ENCODE measurements at places on chromosomes 1 and 21.

DNA sequence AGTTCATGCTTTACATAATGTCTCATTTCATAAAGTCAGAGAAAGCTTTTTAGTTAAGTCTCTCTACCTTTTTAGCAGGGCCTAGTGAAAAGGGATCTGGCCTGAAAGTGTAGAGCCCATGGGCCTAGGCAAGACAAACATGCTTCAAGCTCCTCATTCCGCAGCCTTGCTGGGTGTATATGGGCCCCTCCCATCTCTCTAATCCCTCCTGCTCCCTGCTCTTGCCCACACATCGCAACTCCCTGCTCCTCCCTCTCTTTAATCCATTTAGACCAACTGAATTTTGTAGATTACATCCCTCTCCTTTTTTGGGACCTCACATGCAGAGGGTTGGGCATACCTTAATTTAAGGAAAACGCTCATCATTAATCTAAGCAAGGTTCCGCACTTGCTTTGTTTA, 42.3 kb upstream of the CCDC190 start:
- DNase-seq, result no peak

DNA sequence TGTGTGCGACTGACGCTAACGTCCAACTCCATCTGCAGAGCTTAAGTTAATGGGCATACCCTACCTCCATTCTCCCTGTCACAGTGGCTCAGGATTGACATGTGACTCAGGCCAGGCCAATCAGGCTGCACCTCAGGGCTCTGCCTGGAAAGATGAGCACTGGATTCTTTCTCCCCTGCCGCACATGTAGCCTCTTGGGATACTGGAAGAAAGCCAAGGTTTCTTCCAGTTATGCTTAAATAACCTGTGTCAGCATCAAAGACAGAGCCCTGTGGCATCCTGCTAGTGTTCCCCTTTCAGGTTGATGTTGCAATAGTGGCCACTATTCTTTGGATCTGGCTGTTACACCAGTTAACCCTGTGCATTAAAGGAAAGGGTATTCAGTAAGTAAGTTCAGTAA, 55.0 kb upstream of the SYT6 start:
- no peak for DNase-seq

- no peak for DNase-seq
Measured at GRCh38 chr21:29033301-29033700, 8.8 kb downstream of the USP16 start.

- no peak for DNase-seq
Measured at GRCh38 chr1:157098519-157098918, 1.1 kb downstream of the ETV3L start.

DNA sequence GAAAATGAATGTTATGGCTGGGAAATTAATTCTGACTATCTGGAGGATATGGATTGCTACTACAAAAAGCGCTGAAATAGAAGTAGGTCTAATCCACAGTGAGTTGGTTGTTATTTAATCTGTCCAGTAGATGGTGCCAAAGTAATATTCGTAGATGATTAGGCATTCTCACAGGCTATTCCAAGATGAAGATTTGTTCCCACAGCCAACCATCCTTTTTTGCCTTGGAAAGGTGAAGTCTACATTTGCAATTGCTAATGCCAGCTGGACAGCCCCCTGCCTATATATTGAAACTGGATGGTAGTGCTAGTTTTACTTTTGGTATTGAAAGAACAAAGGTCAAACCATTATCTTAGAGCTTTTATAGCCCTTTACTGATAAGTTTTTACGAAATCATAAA, 43.8 kb downstream of the RBM11 start:
- no peak for DNase-seq

- DNase-seq, result peak; percentile 74
Measured at GRCh38 chr1:203287109-203287893, 18.0 kb upstream of the BTG2 start.

- no peak for DNase-seq
Measured at GRCh38 chr21:42699196-42699595, 45.8 kb downstream of the PDE9A start.

DNA sequence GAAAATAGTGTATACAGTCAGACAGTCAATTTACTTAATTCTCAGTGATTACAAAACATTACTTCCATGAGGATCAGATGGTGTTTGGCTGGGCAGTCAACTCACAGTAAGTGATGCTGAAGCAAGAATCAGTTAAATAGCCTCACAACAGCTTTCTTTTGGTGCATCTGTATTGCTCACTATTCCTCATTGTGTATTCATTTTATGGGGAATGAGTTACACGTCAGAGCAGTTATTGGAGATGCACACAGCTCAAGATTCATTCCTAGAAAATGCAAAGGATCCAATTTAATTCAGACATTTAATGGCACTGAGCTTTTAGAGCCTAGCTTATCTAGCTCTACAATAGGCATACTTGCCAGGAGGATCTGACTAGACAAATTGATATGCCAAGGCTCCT, 150.6 kb downstream of the HS2ST1 start:
- DNase-seq, result no peak

DNA sequence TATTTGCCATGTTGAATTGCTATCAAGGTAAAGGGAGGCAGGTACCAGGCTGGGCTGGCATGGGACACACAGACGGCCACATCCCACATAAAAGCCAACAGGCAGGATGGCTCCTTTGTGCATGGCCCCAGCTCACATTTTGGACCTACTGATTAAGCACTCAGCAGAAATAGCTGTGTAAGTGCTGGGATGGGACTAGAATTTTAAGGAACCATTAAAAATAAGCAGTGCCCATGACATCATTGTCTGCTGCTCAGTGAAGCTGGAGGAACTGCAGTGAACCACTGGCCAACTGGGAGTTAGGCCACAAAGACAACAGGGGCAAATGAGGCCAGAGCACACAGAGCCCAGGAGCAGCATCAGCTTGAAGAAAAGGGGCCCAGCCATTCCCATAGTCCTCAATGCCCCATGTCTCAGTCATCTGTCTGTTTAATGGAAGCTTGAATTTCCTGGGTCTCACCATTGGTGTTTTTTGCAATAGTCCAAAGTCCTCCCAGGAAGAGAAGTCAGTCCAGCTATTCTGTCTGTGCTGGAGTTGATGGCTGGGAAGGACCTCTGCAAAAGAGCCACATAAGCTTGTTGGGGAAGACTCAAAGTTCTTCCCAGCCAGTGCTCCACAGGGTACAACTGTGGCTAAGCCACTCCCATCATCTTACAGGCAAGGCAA, 45.3 kb upstream of the TNR start:
- no peak for DNase-seq

DNA sequence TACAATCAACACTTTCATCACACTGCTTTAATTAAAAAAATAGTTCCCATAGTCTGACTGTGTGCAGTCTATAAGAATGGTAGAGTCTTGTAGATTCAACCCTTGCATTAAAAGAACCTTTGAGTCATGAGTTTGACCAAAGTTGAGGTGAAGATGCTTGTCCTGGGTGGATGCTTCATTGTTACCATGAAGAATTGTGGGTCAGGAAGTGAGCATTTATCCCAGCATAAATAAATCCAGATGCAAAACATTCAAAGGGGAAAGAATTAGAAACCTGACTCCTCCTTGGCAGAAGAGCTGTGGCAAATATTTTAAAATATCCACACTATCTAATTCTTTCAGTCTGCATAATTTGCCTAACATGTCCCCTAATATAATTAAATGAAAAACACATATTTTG, 72.9 kb upstream of the SPAG17 start:
- no peak for DNase-seq

DNA sequence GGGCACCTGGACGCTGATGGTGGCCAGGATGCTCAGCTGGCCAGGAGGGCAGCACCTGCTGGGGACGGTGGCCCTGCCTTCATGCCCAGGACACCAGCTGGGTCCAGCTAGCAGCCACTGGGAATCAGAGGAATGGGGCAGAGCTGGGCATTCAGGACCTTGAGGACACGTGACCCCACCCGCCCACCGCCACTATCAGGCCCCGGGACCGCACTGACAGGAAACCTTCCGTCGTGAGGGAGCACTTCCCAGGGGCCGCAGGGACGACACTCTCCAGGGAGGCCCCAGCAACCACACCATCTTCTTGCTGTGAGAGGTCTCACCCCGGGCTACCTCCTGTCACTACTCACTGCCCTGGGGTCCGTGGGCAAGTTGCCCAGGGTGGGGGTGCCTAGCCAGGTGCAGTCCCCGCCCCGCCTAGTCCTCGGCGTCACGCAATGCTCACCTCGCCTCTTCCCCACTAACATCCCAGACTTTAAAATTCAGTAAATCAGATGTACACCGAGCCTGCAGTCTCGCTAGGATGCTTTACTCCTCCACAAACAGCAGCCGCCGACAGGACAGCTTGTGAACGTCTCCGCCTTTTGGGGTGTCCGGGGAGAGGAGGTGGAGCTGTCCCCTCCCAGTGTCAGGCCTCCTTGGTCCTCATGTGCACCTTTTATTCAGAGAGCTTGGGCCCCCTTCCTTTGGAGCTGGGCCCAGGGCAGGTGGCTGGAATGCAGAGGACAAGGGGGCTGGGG, 4.9 kb downstream of the VWA1 start:
- no peak for DNase-seq

- DNase-seq, result peak; percentile 52
Measured at GRCh38 chr1:221439008-221439746, 302.7 kb downstream of the DUSP10 start.

DNA sequence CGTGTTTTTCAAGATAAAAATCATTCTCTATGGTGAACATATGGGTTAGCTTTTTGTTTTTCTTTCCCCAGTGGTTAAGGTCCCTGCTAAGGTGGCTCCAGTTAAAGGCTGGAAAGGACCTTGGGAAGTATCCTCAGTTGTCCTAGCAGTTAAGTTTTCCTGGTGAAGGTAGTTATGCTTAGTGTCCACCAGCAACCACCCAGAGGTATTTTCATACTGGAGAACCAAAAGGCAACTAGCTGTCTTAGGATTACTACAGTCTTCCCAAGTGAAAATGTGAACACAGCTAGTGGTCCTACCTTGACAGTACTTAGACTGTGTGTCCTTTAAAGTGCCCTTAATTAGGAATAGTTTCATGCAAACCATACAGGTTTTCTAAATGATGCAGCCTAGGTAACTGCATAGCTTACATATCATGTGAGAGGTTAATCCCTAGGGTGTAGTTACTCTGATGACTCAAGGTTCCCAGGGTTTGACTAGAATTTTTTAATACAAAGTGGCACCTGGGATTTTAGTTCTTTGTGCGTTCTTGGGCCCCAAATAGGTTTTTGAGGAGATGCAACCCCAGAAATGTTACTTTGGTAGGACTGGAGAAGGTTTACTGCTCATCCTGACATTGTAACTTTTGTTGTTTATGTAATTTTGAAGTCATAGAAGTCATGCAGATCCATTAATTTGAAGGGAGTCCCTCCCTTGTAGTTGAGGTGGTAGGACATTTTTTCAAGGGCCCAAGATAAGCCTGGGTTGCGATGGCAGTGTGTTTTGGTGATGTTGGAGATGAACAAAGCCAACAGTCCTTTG, 36.5 kb downstream of the YY1AP1 start:
- no peak for DNase-seq

GRCh38 chr1:9615316-9616063, 26.8 kb downstream of the TMEM201 start:
- no peak for DNase-seq

DNA sequence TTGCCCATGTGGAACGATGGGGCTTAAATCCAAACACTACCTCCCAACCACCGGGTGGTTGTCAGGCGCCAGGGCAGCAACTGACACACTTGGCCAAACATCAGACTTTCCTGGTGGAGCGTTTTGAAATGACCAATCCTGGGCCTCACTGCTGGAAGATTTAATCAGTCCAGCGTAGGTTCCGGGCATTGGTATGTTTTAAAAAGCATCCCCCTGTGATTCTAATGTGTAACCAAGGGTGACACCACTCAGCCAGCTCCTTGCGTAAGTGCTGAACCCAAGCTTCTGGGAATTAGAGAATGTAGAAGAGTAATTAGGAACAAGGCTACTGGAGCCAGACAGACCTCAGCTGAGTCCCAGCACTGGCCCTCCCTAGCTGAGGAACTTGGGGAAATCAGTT, 44.8 kb upstream of the KAZN start:
- no peak for DNase-seq

GRCh38 chr1:15123925-15124324, 29.6 kb upstream of the TMEM51 start:
- no peak for DNase-seq

DNA sequence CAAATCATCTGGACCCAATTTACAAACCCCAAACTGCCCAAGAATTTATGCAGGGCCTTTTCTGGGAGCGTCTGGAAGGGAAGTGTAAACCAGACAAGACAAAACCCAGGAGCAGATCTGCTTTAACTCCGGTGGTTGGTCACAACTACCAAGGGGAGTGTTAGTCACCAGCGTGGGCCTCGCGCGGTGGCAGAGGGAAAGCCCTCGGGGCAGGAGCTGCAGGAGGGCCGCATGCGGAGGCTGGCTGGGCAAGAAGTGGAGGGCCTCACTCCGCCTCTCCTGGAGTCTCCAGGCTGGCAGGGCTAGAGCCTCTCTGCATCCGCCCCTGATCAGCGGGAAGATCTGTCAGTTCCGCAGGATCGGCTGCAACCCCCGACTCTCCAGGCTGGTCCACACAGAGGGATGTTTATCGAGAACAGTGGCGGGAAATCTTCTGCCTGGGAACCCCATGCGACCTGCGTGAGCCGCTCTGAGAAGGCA, 2.0 kb downstream of the COL24A1 start:
- DNase-seq, result no peak

DNA sequence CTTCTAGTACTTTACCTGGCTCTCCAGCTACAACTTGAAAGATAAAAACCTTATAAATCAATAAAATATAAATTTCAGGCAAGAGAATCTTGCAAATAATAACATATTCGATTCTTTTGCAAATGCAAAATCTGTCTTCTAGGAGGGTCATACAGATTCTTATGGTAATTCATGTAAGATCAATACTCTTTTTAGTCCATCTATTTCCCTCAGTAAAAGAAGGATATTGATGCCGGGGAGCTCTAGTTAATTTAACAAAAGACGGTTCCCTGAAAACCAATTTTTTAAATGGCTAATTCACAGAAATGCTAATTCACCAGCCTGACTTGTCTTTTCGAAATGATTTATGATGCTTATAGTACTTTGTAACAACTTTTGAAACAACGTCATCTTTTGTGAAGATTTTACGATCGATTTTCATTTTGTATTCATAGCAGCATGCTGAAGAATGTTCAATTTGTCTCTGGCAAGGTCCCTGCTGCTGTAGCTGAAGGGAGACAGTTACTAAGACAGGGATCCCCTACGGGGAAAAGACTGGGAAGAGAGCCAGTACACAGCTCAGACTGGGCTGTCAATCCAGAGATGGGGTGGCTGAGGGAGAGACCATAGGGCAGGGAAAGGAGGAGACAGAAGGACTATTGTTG, 90.6 kb upstream of the SPAG17 start:
- DNase-seq, result no peak

GRCh38 chr21:33844104-33844889, 71.3 kb downstream of the ATP5PO start:
- no peak for DNase-seq

- no peak for DNase-seq
Measured at GRCh38 chr1:42379794-42380585, 602 bp upstream of the RIMKLA start.

Data from activated CD8-positive, alpha-beta memory T cell treated with anti-CD3 and anti-CD28 coated beads for 4 hours (primary cell).